ENCODE measurements at places on chromosomes 12 and 14. TPM values are rescaled to one million over a fixed set of nuclear protein-coding genes. Genes with fewer than 3 reads are reported as not detected.
A peak's percentile ranks its signal among the peaks of the same experiment; 100 is the strongest.

- H3K4me1 ChIP-seq: no peaks in the 10 kb centered on the region
- peaks cover 4% of the 10 kb centered on the region for H3K27me3 ChIP-seq
- no peak overlapping the region for H3K4me3 ChIP-seq
- H3K36me3 ChIP-seq: no peaks in the 10 kb centered on the region
- DNase-seq: no peak
These were observed 112.6 kb downstream of the RBM19 start for GRCh38 chr12:113853491-113853890.

DNA sequence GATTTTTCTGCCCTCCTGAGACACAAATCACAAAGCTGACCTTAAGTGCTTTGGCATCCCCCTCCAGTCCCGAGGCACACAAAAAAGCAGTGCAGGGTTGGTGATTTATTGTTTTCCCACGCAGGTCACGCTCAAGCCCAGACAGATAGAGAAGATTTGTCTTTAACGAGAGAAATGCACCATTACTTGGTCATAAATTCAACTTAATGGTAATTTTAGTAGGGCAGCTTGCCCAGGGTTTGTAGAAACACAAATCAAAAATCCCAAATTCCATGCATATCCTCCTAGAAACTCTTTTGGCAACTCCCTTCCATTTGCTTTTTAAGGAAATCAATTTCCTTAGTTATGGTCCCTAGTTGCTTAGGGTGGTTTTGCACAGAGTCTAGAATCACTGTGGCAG, 132.6 kb downstream of the IGF1 start:
- no peak overlapping the region for H3K4me3 ChIP-seq
- H3K27ac ChIP-seq: no peak overlapping the region
- H3K36me3 ChIP-seq: no peaks in the 10 kb centered on the region
- no peak for DNase-seq
- H3K4me1 ChIP-seq: peaks cover 5% of the 10 kb centered on the region

DNA sequence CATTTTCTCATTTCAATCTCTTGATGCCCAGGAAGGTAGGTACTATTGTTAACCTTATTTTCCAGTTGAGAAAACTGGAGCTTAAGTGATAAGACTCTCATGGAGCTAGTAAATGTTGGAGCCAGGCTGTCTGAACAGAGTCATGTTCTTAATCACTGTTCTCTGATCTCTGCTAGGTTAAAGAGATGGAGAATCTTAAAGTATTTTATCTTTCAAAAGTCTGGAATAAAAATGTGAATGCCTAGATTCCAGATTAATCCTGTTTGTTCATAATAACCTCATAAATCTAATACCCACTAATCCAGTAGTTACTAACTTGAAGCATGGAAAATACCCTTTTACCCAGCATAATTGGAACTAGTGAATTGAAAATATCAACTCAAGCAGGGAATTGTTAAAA, 341.0 kb upstream of the RGS6 start:
- H3K36me3 ChIP-seq: peaks cover 39% of the 10 kb centered on the region
- H3K27ac ChIP-seq: peak overlapping the region; percentile 85
- DNase-seq: peak; percentile 17

SRGAP1 gene
- 34.7 TPM for total RNA-seq

CYP46A1 gene
- total RNA-seq: 0.32 TPM

ENDOU gene
- total RNA-seq: not detected

OTX2 gene
- total RNA-seq: not detected
